HuH-7.5 (cell line): ENCODE measurements at places on chromosomes 11 and 22.

GRCh38 chr11:124977006-124977405 is 23.0 kb downstream of the CCDC15 start:
- no peak for DNase-seq

GRCh38 chr11:14251754-14252153 is 107.2 kb downstream of the RRAS2 start:
- no peak for DNase-seq

GRCh38 chr11:117796872-117797529 is at the start of gene DSCAML1:
Gene DSCAML1 (minus strand): TSS chr11:117797216. CDS start chr11:117797079, 137 bp downstream.
- no peak for DNase-seq

DNA sequence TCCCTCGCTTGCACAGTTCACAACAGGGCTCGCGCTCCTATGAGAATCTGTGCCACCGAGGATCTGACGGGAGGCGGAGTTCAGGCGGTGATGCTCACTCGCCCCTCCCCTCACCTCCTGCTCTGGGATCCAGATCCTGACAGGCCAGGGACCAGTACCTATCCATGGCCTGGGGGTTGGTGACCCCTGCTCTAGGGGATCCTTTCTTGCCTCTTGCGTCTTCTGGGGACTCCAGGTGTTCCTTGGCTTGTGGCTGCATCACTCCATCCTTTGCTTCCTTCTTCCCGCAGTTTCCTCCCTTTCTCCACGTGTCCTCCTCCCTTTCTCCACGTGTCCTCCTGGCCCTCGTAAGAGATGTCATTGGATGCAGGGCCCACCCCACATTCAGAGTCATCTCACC is 30.6 kb upstream of the KRTAP5-7 start:
- no peak for DNase-seq

DNA sequence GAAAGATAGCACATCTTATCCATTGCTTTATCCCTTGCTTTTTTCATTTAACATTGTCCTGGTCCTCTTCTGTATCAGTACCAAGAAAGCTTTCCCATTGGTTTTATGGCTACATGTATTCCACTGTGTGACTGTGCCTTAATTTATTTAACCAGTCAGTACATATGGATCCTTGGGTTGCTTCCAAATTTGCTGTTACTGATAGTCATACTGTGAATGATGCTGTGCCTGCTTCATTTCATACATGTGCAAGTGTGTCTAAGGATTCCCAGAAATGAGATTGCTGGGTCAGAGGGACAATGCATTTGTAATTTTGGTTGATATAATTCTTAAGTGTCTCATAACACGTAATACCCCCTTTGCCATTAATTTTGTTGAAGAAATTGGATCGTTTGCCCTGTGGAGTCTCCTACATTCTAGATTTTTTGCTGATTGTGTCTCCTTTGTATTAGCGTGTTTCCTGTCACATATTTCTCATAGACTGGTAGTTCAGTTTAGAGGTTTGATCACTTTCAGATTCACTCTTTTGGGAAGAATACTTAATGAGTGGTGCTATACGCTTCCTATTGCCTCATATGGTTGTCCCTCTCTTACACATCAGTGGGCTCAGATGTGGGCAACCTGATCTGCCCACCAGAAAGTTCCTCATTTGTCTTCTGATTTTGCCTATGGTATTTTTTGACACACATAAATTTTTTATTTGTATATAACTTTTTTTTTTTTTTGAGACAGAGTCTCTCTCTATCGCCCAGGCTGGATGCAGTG is 35.3 kb downstream of the MYBPC3 start:
- DNase-seq = no peak

DNA sequence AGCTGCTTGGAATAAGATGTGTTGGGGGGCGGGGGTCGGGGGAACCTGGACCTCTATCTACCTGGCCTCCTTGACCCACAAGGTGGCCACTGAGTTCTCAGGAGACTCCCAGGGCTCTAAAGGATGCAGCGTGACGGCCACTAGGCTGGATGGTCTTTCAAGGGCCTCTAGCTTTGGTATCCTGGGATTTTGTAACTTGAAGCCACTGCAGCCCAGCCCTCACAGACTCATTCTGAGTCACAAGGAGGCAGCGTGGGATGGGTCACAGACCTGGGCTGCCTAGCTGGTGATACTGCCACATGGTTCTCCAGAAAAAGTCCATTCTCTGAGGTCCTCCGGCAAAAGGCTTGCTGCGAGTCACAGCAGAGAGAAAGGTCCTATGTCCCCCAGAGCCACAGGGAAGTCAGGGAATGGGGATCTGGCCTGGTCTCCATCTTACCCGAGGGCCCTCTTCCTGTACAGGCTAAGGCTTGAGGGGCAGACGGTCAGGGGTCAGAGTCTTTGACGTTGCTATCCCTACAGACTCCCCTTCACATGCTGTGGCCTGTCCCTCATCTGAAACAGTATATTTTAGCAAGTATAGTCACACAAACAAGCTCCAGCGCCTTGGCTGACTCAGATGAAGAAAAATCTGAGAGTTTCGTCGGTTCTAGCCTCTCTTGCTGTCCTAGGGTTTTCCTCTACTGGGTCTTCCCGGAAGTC is 52.4 kb downstream of the KCNC1 start:
- DNase-seq = no peak

DNA sequence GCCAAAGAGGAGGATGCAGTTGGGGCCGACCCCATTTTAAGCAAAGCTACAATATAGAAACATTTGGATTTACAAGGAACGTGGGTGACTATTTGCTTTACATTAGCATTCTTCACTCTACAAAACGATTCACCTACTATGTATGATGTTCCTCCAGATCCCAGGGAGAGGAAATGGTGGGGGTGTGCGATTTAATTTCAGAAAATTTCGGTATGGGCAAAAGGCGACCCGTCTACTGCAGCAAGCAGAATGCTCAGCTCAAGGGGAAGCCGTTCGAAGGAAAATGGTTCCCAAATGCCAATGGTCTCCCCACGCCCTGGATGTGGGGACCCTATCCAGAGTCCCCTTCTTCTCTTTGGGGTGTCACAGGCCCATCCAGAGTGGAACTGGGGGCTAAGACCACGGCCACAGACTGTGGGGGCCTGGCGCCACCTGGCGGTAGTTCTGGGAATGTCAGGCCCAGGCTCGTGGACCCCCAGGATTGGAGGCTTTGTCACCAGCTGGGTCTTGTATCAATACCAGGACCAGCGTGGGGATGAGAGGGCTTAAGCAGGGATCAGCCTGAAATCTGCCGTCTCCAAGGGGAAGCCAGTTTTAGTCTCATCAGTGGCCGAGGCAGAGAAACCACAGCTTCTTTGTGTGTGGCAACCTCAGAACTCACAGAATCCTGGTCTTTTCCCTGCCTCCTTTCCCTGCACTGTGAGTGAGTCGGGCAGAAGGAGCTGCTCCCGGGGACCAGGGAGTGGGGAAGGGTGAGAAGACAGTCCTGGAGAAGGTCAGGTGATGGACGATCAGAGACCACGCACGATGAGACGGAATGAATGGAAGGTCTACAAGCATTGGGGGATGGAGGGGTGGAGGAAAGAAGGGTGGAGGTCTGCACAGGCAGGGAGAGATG is 8.4 kb downstream of the LRRC10B start:
- peak; percentile 97 for DNase-seq

DNA sequence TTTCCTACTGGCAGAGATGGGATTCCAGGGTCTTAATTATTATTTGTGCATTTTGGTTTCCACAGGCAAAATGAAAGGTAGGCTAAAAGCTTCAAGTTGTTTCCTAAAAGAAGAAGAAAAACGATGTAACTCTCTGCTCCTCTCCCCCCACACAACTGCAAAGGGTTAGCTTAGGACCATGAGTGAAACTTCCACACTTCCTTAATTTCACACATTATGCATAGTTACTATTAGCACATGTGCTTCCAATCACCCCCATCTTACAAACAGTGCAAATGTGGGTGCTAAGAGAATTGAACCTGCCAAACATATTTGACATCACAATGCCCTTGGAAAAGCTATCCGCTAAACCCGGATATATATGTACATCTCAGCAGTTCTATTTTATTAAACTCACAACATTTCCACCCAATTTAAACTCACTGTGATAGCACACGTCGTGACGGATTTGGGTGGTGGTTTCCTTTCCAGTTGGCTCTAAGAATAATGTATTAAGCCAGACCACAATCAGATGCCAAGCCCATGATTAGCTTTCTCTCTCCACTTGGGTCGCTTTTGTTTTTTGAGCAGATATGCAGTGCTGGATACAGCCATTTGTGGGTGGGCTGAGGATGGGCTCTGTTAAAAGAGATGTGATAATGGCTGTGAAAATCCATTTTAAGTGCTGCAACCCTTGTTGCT is 245.0 kb upstream of the POU2AF2 start:
- DNase-seq = no peak

GRCh38 chr22:33656808-33657628 is 263.3 kb downstream of the LARGE1 start:
- DNase-seq = no peak

DNA sequence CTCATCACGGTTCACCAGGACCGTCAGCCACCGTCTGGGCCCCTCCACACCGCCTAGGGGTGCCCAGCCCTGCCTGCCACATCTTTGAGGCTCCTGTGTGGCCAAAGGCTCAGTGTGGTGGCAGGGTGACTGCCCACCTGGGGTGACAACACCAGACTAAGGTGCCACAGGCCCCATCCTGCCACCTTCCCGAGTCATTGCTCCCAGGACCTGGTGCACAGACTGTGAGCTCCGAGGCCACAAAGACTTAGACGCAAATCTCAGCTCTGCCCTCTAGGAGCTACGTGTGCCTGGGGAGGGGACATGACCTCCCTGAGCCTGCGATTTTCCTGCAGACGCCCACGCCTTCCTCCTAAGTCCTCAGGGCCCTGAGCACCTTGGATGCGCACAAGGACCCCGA is 36.5 kb downstream of the KIAA0930 start:
- no peak for DNase-seq

GRCh38 chr22:48805516-48805915 is 1022.2 kb downstream of the BRD1 start:
- DNase-seq = no peak

DNA sequence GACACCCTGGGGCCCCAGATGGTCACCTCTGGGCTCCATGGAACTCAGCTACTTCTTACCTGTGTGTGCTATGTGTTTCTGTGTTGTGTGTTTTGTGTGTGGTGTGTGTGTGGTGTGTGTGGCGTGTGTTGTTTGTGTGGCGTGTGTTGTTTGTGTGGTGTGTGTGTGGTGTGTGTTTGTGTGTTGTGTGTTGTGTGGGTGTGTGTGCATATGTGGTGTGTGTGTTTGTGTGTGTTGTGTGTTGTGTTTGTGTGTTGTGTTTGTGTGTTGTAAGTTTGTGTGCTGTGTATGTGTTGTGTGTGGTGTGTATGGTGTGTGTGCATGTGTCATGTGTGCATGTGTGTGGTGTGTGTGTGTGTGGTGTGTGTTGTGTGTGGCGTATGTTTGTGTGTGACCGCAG is 3.8 kb upstream of the WNT7B start:
- DNase-seq = no peak

GRCh38 chr11:66981976-66982578 is 7.0 kb downstream of the C11orf86 start:
- DNase-seq = no peak

- no peak for DNase-seq
These were observed 52.8 kb upstream of the IGLL5 start for GRCh38 chr22:22834783-22835182.

GRCh38 chr11:130839981-130840666 is 76.2 kb downstream of the SNX19 start:
- DNase-seq = no peak

- no peak for DNase-seq
These were observed 48.9 kb downstream of the LMO2 start for GRCh38 chr11:33843018-33843417.

DNA sequence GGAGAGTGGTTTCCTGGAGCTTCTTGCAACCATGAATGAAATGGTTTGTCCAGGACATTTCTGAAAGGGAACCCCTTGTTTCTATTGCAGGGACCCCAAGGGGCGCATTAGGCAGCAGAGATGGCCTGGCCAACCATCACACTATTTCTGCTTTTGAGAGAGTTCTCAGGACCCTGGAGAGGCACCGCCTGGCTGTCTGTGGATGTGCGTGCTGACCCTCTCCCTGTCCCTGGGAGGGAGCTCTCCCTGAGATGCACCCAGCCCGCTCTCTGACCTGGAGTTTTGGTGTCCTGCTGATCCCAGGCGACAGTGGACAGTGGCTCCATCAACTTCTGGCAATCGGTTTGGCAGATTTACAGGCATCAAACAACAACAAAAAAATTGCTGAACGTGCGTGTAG is 80.3 kb upstream of the SLC22A12 start:
- no peak for DNase-seq

DNA sequence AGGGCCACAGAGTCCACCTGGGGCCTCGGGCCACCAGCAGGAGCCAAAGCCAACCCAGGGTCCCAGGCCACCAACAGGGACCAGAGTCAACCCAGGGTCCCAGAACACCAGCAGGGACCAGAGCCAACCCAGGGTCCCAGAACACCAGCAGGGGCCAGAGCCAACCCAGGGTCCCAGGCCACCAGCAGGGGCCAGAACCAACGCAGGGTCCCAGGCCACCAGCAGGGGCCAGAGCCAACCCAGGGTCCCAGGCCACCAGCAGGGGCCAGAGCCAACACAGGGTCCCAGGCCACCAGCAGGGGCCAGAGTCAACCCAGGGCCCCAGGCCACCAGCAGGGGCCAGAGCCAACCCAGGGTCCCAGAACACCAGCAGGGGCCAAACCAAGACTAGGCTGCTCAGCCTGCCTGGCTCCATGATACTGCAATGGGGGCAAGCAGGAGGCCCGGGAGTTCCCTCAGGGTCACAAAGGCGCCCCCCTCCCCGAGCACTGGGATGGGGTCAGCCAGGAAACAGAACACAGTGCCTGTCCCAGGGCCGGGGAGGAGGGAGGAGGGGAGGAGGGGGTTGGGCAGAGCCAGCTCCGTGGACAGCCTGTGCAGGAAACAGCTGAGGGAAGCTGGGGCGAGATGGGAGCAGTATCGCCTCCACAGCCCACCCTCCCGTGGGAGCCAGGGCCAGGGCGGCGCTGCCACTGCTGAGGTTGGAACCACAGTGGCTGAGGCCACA is 62.0 kb upstream of the PRR5 start:
- no peak for DNase-seq

DNA sequence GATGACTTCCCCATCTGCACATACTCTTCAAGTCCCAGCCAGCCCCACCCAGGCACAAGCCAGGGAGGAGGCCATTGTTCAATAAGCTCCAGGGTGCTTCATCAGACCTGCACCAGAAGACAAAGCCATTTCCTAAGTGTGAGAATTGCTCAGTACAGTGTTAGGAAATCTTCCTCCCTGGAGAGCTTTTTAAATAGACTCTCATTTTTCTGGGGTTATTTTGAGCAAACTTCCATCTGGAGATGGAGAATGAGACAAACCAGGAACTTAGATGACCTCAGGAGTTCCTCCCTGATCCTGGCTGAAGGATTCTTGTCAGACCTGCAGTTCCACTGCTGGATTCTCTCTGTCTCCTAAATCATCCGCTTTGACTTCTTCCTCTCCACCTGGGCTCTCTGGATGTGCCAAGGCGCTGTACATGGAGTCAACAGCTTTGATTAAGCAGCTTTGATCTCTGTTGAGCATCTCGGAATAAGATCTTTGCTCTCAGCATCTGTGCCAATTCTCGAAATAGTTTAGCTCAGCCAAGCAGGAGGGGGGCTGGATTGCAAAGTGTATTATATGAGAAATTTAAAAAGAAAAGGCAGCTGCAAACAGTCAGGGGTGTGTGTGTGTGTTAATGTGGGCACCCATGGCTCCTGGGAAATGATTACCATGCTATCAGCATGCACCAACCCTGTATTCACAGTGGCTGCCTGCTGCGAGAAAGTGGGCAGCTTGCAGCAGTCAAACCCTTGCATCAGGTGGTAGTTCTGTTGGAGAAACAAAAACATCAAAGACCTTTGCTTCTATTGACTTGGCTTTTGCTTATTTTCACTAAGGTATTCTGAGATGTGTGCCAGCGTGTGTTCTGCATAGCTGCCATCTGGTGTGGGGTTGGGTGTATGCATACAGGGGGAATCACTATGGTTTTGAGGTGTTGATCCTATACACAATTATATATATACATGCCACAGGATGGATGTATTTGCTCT is 70.2 kb upstream of the NAV2 start:
- no peak for DNase-seq
